ENCODE measurements at places on chromosomes 5 and 9.

DNA sequence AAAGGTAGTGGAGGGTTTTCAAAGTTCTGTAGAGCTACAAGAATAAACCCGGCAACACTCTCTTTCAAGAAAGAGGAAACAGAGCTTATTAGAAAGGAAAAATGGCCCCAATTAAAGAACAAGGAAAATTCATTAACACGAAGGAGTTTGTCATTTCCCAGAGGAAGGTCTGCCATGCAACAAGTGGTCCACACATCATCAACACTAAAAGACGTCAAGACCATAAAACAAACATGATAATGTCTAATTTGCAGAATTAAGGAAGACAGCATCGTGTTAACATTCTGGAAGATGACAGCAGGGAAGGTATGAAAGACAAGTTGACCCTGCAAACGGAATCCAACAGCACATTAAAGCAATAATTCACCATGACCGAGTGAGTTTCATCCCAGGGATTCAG is 28.6 kb upstream of the NRARP start:
- no peak for DNase-seq

- DNase-seq, result no peak
Measured at GRCh38 chr5:72172786-72173185, 65.5 kb downstream of the MAP1B start.

GRCh38 chr9:131297903-131298302 is 8.4 kb downstream of the PLPP7 start:
- DNase-seq, result no peak

DNA sequence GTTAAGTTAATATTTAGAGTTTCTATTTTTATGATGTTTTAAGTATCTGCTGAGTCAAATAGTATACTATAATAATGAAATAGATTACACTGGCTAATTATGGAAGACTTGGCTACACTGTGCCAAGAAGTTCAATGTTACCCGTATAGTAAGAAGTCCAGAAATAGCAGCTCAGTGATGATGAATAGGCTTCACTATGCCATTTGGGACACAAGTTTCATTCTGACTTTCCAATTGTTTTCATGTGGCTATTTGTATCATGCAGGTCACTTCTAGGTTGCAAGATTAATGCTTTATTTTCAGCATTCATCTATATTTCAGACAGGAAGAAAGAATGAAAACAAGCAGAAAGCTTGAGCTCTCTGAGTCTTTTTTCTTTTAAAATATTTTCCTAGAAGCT is 194.5 kb upstream of the RIOK2 start:
- no peak for DNase-seq

DNA sequence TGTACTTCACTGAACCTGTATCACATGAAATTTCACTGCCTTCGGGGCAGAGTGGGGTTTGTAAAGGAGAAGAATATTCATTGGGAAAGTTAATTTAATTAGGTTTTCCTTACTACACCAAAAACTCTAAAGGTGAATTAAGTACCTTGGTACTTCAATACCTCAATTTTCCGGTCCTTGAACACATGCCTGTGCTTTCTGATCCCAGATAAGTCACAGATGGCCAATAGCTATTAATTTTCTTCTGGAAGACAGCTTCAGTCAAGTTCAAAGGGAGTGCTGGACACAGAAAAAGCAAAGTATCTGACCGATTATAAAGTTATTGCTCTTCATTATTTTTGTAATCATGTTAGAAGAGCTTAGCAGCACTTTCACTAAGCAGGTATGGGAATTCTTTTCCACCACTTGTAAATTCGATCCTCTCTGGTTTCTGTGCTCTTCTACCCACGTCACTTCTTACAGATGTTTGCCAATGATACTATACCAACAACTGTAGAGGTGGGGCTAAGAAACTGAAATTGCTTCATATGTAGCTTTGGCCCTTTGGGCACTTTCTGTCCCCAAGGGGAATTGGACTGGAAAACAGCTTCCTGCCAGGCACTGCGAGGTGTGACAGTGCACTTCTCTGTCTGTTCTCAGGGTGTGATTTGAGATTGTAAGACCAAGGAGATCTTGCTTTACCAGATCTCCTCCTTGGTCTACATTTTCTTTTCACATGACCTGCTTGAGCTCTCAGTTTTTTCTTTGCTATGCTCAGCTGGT is 164.0 kb downstream of the CCDC192 start:
- no peak for DNase-seq

DNA sequence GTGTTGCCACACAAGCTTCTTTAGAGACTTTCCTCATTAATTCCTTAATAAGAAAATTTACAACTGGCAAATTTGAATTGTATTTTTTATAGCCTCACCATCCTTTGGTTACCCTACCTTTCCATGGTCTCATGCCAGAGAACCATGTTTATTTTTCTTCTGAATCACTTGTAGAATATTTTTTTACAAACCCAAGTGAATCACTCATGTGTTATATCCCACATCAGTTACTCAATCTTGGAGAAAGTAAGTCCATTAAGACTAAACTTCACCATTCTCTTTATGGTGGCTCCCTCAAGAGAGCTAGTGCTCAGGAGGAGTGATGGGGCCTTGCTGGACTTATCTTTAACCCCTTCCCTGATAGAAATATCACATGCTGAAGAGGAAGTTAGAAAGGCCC is 128.9 kb downstream of the SUSD1 start:
- no peak for DNase-seq

GRCh38 chr9:127896395-127897192 is 2.8 kb downstream of the ST6GALNAC6 start:
- no peak for DNase-seq

DNA sequence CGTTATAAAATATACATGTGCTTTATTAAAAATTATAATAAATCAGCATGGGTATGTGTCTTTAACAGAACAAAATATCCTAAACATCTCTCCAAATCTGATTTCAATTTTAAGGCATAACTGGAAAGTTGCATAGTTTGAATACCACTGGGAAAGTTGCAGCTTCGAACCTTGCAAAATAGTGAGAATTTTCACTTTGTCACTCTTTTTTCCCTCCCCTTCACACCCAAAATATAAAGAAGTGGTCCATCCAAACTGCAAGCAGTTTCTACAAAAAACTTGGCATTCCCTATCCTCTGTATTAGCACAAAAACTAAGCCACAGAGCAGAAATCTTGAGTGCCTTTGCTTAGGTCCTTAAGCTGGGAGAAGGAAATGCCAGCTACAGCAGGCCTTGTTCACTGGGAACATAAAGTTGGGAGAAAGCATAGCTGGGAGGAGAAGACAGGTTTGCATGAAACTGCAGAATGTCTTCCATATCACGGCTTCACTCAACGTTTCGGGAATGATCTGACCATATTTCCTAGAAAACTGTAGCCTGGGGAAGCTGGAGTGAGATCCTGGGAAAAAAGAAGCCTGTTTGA is 400.3 kb downstream of the EBF1 start:
- no peak for DNase-seq
